H9 (cell line): ENCODE measurements at places on chromosomes 11 and 22.

DNA sequence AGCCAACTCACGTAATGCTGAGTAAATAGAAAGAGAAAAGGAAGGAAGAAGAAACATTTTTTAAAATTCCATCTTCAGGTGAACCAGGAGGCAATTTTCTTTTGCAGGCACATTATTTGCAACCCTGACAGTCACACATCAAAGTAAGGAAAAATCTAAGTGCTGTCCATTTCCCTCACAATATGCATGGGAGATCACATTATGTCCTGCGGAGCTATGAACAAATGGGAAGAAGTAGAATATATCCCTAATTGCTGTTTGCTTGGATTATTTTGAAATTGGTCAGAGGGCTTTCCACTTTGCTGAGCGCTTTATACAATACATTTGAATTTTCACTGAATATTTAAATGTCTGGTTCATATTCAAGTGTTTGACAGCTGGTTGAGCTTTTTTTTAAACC, 133.8 kb upstream of the API5 start:
- no peak for DNase-seq

GRCh38 chr11:86952221-86952875, 2.8 kb downstream of the FZD4 start:
- DNase-seq, result no peak

GRCh38 chr22:23219822-23220484, 39.6 kb downstream of the BCR start:
- no peak for DNase-seq

DNA sequence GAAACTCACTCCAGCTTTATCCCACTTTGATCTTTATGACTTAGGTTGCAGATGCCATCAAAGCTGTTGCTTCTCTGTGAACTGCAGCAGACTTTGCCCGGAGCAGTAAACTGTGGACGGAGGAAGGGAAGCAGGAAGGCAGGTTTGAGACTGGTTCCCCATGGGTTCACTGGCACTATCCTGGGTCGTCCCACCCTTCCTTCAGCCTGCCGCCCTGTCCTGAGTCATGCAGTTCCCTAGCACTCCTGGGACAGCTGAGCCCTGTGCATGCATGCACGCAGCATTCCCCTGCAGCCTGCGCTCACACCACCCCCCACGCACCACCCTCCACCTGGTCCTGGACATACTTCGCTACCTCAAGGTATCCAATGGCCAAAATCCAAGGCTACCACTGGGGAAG, 23.5 kb upstream of the P2RY2 start:
- no peak for DNase-seq

DNA sequence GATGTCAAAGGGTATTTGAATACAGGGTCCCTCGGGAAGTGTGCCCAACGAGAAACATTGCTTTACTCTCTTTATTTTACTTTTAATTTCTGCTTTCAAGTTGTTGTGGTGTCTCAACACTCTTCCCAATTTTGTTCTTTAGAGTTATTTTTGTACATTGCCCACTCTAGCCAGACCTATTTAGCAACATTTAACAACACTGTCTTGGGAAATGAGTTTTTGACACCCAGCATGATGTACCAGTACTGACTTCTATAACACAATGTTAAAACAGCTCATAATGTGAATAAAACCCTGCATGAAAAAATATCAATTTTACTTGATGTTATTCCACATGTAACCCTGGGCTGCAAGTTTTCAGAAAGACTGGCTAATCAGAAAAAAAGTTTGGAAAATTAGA, 350.2 kb upstream of the PITPNB start:
- DNase-seq, result no peak

GRCh38 chr11:46808799-46809431, 37.2 kb downstream of the CKAP5 start:
- DNase-seq, result no peak

GRCh38 chr11:127052404-127052803, 51.8 kb upstream of the KIRREL3 start:
- DNase-seq, result no peak

DNA sequence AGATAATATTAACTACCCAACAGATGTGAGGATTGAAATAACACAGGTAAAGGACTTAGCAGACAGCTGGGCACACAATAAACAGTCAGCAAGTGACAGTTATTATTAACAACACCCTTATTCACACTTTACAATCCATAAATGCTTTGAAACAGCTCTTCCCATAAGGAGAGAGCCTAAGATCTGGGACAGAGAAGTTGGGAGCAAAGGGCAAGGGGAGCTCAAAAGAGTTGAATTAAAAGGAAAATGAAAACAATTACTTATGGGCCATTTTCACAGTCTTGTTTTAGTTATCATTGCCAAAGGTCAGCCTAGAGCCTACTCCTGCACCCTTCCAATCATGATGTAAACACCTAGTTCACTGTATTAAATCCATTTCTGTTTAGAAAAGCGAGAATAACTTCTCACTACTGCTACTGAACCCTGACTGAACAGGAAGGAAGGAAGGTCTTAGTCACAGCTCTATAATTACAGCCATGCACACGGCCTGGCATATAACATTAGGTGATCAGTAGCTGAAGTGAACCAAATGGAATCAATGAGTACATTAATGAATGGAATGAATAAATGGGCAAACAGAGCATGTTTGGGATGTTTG, 111.3 kb downstream of the PLEKHA7 start:
- no peak for DNase-seq

DNA sequence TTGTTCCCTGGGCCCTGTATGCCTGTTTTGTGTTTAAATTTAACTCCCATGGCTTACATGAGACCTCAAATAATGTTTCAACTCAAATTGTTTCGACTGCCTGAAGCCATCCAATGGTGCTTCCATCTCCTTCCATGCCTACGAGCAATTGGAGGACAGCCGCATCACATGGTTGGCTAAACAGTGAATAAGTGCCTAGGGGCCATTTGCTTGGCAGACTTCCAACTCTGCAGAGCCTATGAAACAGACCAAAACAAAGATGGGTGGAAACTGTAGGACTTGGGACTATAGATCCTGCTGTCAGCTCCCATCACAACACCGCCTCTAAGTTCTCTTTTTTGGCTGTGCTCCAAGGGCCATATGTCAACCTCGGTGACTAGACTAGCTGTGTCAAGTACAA, 84.1 kb downstream of the PARVA start:
- no peak for DNase-seq

DNA sequence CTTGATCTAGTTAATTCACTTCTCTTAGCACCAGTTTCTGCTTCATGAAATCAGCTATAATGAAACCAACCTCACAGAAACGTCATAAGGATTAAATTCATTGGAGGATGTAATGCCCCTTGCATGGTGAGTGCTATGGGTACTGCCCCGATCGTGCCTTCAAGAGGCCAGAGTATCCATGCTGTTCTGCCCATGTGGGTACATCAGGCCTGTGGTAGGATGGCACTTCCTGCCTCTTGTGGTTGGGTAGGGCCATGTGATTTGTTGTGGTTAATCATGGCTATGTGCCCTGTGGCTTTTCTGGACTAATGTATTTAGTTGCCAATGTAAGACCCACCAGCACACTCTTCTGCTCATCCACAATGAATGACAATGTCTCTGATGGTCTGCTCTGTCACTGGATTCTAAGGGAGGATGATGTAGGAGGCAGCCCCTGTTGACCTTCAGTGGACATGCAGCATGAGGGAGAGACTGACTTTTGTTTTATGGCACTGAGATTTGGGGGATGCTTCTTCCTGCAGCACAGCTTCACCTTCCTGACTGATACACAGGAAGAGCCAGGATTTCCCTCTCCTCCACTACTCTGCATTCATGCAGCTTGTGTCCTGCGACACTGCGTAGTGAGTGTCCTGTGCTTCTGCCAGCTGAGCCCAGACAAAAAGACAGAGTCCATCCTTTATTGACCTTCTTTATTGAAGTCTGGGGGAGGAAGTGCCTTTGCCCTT, 66.2 kb downstream of the DHCR7 start:
- no peak for DNase-seq

- DNase-seq, result no peak
These were observed 29.9 kb downstream of the GLB1L2 start for GRCh38 chr11:134361661-134362060.

DNA sequence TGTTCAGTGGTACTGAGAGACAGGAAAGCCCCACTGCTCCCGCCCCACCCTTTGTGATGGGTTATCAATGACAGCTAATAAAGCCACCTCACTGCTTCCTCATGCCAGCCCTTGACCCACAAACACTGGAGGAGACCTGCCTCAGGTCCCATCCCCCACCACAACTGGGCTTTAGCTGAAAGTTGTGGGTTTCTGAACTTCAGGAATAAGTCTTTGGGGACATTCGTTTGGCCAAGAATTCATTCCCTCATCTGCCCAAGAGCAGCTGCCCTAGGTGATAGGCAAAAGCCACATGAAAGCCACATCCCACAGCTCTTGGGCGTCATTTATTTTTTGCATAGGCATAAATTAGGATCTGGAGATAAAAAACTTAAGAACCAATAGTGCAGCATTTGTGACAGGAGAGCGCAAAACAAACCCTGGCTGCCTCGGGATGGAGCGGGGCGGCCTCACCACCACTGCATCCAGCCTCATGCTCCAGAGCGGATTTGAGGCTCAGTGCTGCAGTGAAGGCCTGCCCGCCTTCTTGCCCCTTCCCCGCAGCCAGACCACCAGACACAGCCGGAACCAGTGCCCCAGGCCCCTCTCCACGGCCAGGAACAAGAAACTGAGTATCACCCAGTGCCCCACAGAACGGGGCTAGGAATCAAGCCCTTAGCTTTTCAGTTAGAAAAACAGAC, 21.2 kb downstream of the SUN2 start:
- DNase-seq, result no peak

GRCh38 chr11:95790933-95791708, 823 bp downstream of the CEP57 start:
- peak; percentile 66 for DNase-seq

GRCh38 chr11:111421251-111421650, 42.2 kb upstream of the POU2AF1 start:
- no peak for DNase-seq

- peak; percentile 25 for DNase-seq
These were observed 607 bp upstream of the ROBO4 start for GRCh38 chr11:124898263-124898680.

GRCh38 chr11:104876861-104877431, 21.3 kb downstream of the CASP12 start:
- no peak for DNase-seq

- DNase-seq, result no peak
These were observed 64.5 kb upstream of the CRTAM start for GRCh38 chr11:122773781-122774266.

- DNase-seq, result peak; percentile 76
These were observed 2.9 kb upstream of the MTFP1 start for GRCh38 chr22:30422481-30423300.

DNA sequence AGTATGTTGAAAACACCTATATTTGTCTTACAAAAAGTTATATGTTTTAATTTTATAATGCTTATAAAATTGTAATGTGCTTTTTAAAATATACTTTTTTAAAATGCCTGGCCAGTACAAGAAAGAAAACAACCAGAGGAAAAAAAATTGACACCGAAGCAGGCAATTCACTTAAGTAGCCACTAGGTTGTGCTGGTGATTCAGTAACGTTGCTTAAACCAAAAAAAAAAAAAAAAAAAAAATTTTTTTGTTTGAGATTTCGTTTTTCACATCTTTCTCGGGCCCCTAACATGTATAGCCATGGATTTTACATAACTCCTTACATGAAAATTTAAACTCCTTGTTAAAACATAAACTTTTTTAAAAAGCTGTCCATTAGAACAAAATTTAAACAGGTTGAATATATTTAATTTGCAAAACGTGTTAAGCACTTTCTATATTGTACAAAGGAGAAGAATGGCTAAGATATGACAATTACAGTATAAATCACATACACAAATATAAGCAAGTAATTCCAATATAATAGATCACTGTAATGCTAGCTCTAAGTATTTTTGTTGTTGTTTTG, 9.2 kb downstream of the OR8B4 start:
- DNase-seq, result no peak

DNA sequence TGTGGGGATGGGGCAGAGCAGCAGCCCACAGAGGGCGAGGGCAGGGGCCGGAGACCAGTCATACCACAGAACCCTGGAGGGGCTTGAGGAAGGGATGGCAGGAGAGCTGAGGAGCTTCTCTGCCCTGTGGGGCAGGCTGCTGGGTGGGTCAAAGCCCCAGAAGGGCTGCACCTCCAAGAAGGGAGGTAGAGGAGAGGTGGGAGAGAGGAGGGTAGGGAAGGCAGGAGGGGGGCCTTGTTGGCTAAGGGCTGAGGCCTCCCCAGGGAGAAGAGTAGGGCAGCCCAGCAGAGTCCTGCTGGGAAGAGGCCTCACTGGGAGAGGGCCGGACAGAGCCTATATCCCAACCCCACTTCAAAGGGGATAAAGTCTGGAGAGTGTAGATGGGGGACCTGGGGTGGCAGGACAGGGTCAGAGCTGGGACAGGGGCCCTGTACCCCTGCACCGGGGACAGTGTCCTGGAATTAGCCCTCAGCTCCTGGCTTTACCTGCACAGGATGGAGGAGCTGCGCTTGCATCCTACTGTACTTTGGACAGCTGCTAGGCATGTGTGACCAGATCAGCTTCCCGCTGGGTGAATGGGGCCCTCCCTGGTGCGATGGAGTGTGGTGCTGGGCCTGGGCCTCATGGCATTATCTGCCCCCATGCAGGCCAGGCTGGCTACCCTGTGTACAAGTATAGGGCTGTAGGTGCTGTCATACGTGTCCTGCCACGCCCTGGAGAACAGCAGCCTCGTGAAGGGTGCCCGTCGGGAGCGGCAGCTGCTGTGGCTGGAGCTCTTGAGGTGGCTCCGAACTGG, 7.3 kb downstream of the DGCR6L start:
- peak; percentile 12 for DNase-seq

DNA sequence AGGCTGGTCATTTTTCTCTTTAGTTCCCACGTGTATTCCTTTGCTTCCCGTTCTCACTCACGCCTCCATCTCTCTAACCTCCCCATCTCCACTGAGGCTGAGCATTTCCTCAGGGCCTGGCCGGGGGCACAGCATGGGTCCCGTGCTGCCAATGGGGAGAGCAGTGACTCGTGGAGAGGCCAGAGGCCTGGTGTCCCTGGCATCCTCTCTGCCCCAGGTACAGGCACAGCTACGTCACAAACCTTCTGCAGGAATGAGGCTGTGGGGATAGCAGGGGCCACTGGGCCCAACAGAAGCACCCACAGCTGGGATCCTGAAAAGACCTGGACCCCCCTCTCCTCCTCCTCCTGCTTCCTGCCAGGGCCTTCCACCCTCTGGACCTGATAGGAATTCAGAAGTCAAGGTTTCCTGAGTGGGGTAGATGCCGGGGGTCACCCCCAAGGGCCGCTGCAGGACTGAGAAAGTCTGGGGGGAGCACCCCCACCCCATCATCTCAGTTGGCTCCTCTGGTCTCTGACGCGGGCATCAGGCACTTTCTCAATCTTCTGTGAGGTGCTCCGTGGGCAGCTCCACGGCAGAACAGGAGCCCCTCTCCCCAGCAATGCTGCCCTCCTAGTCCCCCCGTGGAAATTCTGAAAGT, 11.8 kb downstream of the PNPLA5 start:
- no peak for DNase-seq

GRCh38 chr11:130798280-130798679, 118.0 kb downstream of the SNX19 start:
- DNase-seq, result no peak

DNA sequence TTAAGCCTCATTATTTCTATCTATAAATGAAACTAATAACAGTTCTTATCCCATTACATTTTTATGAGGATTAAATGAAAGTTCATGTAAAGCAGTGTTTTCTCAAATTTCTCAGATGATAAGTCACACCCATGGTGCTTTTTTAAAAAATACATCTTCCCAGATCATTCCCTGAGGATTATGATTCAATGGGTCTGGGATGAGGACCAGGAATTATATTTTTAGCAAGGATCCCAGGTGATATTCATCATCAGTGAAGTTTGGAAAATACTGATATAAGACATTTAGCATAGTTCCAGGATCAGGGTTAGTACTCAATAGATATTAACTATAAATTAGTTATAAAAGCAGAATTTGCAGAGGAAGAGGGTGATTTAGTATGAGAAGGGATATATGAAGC, 89.1 kb downstream of the BBOX1 start:
- DNase-seq, result no peak

GRCh38 chr11:12156301-12157140, 46.1 kb downstream of the MICAL2 start:
- no peak for DNase-seq
